Heart left ventricle (tissue), 16 donors: ENCODE measurements at places on chromosomes 6 and 20. TPM values are rescaled to one million over a fixed set of nuclear protein-coding genes. Genes with fewer than 3 reads are reported as not detected.

GRCh38 chr6:138162111-138162954 is 594 bp downstream of the ARFGEF3 start:
- H3K27me3 ChIP-seq = no peaks in the 10 kb centered on the region
- no peak for DNase-seq
- peaks cover 18% of the 10 kb centered on the region for H3K4me1 ChIP-seq

- no peaks in the 10 kb centered on the region for H3K27me3 ChIP-seq
- no peak overlapping the region for H3K27ac ChIP-seq
- no peaks in the 10 kb centered on the region for H3K36me3 ChIP-seq
- DNase-seq = no peak
- H3K4me1 ChIP-seq = no peaks in the 10 kb centered on the region
Observed at GRCh38 chr6:148840256-148840655, 93.4 kb downstream of the UST start.

DNA sequence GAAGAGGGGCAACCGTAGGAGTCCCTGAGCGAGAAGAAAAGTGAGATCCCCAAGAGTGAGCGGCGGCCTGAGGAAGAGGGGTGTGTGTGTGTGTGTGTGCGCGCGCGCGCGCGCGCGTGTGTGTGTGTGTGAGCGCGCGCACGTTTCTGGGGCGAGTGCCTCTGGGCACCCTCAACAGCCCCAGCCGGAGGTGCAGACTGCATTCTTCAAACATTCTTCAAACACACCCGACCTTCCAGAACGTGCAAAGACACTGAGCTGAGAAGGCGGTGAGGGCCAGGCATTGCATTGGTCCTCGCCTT is 76.2 kb upstream of the FOXP4 start:
- DNase-seq = no peak
- peak overlapping the region; percentile 6 for H3K4me3 ChIP-seq
- peaks cover 5% of the 10 kb centered on the region for H3K4me1 ChIP-seq
- no peaks in the 10 kb centered on the region for H3K36me3 ChIP-seq
- H3K27ac ChIP-seq = no peak overlapping the region

DNA sequence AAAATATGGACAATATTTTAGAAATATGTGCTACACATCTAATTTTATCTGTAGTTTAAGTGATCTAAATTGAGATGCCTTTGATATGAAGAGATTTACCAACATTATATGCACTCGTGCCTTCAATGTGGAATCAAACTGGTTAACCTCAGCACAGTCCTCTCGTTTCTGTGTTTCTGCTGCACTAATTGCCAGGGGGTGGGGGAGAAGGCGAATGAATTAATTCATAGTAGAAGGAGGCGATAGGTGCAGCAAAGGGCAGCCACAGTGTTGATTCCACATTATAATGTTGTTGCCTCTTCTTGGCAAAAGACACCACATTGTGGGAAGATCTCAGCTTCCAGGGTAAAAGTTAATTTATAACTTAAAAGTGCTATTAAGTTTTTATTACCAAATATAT is 161.6 kb downstream of the QKI start:
- H3K4me3 ChIP-seq = no peak overlapping the region
- no peak for DNase-seq
- H3K27me3 ChIP-seq = no peaks in the 10 kb centered on the region
- no peaks in the 10 kb centered on the region for H3K4me1 ChIP-seq

- no peaks in the 10 kb centered on the region for H3K27me3 ChIP-seq
- no peaks in the 10 kb centered on the region for H3K36me3 ChIP-seq
- no peaks in the 10 kb centered on the region for H3K4me1 ChIP-seq
- H3K27ac ChIP-seq = no peak overlapping the region
- no peak overlapping the region for H3K4me3 ChIP-seq
Observed at GRCh38 chr6:155549028-155549798, 93.6 kb upstream of the NOX3 start.

GRCh38 chr20:57671072-57671391 is 38.8 kb downstream of the PMEPA1 start:
- no peaks in the 10 kb centered on the region for H3K27me3 ChIP-seq
- H3K4me1 ChIP-seq = peaks cover 53% of the 10 kb centered on the region
- no peak overlapping the region for H3K27ac ChIP-seq
- DNase-seq = no peak
- no peak overlapping the region for H3K4me3 ChIP-seq

- H3K27ac ChIP-seq = no peak overlapping the region
- H3K27me3 ChIP-seq = no peaks in the 10 kb centered on the region
- no peaks in the 10 kb centered on the region for H3K36me3 ChIP-seq
- H3K4me1 ChIP-seq = no peaks in the 10 kb centered on the region
- no peak overlapping the region for H3K4me3 ChIP-seq
Observed at GRCh38 chr6:101722471-101722870, 329.0 kb downstream of the GRIK2 start.

DNA sequence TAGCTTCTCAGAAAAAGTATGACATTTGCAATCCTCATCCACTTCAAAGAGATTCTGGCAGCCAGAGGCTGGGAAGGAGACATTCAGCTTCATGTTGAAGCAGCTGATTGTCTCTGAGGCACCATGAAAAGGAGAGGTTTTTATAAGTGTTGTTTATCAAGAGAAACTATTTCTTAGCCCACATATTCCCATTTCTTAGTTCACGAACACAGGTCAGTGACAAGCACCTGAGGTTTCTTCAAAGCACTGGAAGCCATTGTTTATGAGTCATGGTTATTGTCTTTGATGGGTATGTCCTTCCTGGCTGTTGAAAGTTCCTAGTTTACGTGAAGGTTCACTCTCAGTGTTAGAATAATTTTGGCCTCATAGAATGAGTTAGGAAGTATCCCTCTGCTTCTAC is 3.0 kb upstream of the DDX43 start:
- no peak overlapping the region for H3K27ac ChIP-seq
- no peaks in the 10 kb centered on the region for H3K36me3 ChIP-seq
- H3K4me1 ChIP-seq = peaks cover 5% of the 10 kb centered on the region
- H3K4me3 ChIP-seq = no peak overlapping the region
- no peaks in the 10 kb centered on the region for H3K27me3 ChIP-seq

DNA sequence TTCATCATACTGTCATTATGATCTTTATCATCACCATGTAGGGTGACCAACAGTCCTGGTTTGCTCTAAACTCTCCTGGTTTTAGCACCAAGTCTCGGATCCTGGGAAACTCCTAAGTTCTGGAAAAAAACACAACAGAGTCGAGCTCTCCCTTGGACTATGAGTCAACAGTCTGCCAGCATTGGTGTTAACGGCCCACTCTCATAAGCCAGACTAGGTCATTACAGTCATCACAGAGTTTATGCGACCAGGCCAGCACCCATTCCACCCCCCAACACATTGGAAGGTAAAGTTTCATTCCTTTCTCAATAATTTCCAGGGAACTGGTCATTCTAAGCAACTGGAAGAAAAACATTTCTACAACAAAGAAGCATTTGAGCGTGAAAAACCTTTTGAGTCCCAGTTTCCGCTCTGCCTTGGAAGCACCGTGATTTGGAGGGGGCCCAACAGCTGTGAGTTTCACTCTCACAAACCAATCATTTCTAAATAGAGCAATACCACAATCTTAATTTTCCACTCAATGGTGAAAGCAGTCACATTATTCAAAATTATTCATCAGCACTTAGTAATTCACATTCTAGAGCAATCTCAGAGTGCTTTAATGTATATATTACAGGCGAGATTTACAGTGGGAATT is 445.0 kb downstream of the CDH26 start:
- no peak overlapping the region for H3K4me3 ChIP-seq
- DNase-seq = no peak
- no peak overlapping the region for H3K27ac ChIP-seq
- H3K27me3 ChIP-seq = no peaks in the 10 kb centered on the region
- no peaks in the 10 kb centered on the region for H3K36me3 ChIP-seq

DNA sequence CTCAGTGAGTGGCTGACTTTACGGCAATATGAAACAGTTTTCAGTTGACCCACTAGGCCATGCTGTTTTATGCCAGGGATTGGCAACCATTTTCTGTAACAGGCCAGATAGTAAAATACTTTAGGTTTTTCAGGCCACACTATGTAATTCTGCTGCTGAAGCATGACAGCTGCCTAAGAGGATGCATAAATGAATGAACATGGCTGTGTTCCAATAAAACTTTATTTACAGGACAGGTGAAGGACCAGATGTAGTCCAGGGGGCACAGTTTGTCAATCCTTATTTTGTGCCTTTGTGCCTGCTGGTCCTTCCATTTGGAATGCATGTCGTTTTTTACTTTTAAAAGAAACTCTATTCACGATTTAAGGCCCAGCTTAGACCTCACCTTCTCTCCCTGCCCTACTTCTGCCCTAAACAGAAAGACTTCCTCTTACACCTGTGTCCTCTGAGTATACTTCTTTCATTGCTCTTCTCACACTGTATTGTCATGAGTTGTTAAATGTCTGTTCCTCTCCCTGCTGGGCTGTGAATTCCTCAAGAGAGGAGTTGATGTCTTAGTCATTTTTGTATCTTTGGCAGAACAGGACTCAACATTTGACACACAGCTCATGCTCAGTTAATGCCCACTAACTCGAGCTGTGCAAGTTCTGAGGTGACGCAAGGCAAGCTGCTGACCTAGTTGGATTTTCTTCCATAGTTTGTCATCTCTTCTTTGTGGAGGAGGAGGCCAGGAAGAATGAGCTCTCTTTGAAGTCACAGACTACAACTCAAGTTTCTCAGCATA is 90.1 kb upstream of the MAP7 start:
- no peaks in the 10 kb centered on the region for H3K27me3 ChIP-seq
- no peak overlapping the region for H3K4me3 ChIP-seq
- H3K4me1 ChIP-seq = no peaks in the 10 kb centered on the region
- DNase-seq = peak; percentile 35
- H3K36me3 ChIP-seq = peaks cover 33% of the 10 kb centered on the region
- no peak overlapping the region for H3K27ac ChIP-seq

DNA sequence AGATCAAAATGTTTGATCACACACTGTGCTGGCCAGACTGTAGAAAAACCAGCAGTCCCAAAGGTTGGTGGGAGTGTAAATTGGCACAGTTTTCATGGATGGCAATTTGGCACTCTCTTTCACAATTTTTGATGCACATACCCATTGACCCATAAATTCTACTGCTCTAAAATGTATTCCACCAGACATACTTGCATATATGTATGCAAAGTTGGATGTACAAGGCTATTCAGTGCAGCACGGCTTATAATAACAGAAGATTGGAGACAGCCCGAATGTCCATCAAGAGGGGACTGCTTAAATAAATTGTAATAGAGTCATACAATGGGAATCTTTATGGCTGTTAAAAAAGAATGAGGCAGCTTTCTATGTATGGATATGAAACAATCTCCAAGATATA is 101.7 kb upstream of the TOP1 start:
- no peak for DNase-seq
- no peaks in the 10 kb centered on the region for H3K4me1 ChIP-seq
- no peaks in the 10 kb centered on the region for H3K36me3 ChIP-seq
- H3K4me3 ChIP-seq = no peak overlapping the region
- H3K27me3 ChIP-seq = no peaks in the 10 kb centered on the region

DNA sequence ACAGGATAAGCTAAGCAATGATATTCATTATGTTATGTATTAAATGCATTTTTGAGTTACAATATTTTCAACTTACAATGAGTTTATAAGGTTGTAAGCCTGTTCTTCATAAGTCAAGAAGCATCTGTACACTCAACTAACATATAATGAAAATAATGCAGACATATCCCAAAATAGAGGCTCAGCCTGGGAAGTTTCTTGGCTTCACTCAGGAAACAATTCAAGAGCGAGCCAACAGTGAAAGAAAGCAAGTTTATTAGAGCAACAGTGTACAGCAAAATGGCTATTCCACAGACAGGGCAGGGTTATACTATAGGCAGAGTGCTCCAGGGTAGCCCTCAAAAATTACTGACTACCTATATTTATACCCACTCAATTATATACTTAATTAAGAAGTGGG is 1581.8 kb downstream of the HACE1 start:
- no peaks in the 10 kb centered on the region for H3K4me1 ChIP-seq
- H3K27me3 ChIP-seq = no peaks in the 10 kb centered on the region
- no peak overlapping the region for H3K4me3 ChIP-seq
- DNase-seq = no peak

GRCh38 chr6:34914358-34914757 is 25.3 kb downstream of the ANKS1A start:
- H3K36me3 ChIP-seq = no peaks in the 10 kb centered on the region
- no peak overlapping the region for H3K27ac ChIP-seq
- no peak overlapping the region for H3K4me3 ChIP-seq
- H3K27me3 ChIP-seq = no peaks in the 10 kb centered on the region
- DNase-seq = no peak

DNA sequence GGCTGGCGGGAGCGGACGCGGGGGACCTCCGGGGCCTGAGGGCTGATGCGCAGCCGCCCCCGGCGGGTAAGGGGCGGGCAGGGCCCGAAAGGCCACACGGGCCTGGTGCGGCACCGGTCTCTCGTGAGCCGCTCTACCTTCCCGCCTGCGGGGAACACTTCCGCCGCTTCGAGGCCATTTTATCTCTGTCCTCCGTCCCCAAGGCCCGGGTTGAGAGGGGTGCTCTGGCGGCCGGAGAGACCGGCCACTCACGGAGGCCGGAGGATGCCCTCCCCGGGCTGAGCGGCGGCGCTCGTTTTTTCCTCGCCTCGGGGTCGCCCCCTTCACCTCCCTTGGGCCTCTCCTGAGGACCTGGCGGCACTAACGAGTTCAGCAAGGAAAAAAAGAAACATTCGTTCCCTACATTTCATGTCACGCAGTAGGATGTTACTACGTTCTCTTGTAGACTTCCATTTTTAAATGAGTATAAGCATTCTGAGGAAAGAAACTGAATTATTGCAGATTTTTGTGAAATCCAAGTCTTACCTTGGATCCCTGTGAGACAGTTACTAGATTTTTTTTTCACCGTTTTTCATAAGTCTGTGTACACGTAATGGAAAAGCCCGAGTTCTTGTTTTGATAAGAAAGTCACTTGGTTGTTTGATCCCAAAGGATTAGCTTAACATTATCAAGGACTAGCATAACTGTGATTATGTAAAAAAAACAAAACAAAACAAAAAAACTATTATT is 575 bp downstream of the WTAP start:
- H3K36me3 ChIP-seq = no peaks in the 10 kb centered on the region
- peak; percentile 61 for DNase-seq
- H3K27ac ChIP-seq = peak overlapping the region; percentile 99
- peaks cover 14% of the 10 kb centered on the region for H3K4me1 ChIP-seq
- H3K27me3 ChIP-seq = no peaks in the 10 kb centered on the region

- H3K4me1 ChIP-seq = peaks cover 56% of the 10 kb centered on the region
- no peaks in the 10 kb centered on the region for H3K36me3 ChIP-seq
- H3K4me3 ChIP-seq = peak overlapping the region; percentile 48
- peaks cover 67% of the 10 kb centered on the region for H3K27me3 ChIP-seq
- no peak for DNase-seq
Observed at GRCh38 chr6:3228771-3229565, 1.5 kb upstream of the TUBB2B start.

- H3K36me3 ChIP-seq = no peaks in the 10 kb centered on the region
- H3K4me3 ChIP-seq = no peak overlapping the region
- H3K27me3 ChIP-seq = no peaks in the 10 kb centered on the region
- no peak overlapping the region for H3K27ac ChIP-seq
Observed at GRCh38 chr6:75296811-75297779, 12.5 kb upstream of the TMEM30A start.

- no peak for DNase-seq
- H3K27me3 ChIP-seq = no peaks in the 10 kb centered on the region
- no peak overlapping the region for H3K27ac ChIP-seq
Observed at GRCh38 chr20:44370639-44371218, 15.2 kb downstream of the HNF4A start.

The PSORS1C1 gene
- 3.7 TPM for total RNA-seq

The RAMACL gene
- total RNA-seq = 0.32 TPM

The TREML2 gene
- total RNA-seq = 0.32 TPM

The TBC1D22B gene
- 9.4 TPM for total RNA-seq

The TRAPPC3L gene
- total RNA-seq = not detected

The ZSCAN31 gene
- total RNA-seq = 22.0 TPM

The SLCO4A1 gene
- total RNA-seq = 23.8 TPM

The MYBL2 gene
- total RNA-seq = 0.32 TPM

The GGTLC1 gene
- not detected for total RNA-seq

The GJA10 gene
- not detected for total RNA-seq

The ANKRD66 gene
- not detected for total RNA-seq

The TRIM40 gene
- total RNA-seq = not detected
